Activated CD4-positive, alpha-beta T cell treated with anti-CD3 and anti-CD28 coated beads for 4 hours (primary cell): ENCODE measurements at places on chromosomes 1 and 21.
A peak's percentile ranks its signal among the peaks of the same experiment; 100 is the strongest.

GRCh38 chr1:58390091-58390490 is 156.4 kb downstream of the OMA1 start:
- DNase-seq = no peak

DNA sequence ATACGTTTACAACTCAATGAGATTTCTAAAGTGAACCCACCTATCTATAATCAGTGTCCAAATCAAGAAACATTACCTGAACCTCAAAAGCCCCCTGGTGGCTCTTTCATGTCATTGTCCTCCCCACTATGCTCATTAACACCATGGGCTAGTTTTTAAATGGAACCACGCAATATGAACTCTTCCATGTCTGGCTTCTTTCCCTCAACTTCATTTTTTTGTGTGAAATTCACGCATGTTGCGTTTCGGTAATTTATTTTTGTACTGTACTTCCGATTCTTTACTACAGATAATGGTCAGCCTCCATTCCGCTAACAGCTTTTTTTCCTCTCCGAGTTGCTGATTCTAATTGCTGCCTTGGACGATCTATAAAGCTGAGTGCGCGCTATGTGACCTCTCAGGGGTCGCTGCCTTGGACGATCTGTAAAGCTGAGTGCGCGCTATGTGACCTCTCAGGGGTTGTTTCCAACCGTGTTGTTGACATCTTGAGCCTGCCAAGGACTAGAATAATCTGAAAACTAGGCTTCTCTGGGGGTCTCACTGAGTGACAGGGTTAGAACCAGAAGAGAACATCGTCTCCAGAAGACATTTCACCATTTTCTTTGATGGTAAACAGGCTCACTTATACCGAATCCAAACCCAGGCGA is 1.1 kb upstream of the CACYBP start:
- DNase-seq = peak; percentile 46

DNA sequence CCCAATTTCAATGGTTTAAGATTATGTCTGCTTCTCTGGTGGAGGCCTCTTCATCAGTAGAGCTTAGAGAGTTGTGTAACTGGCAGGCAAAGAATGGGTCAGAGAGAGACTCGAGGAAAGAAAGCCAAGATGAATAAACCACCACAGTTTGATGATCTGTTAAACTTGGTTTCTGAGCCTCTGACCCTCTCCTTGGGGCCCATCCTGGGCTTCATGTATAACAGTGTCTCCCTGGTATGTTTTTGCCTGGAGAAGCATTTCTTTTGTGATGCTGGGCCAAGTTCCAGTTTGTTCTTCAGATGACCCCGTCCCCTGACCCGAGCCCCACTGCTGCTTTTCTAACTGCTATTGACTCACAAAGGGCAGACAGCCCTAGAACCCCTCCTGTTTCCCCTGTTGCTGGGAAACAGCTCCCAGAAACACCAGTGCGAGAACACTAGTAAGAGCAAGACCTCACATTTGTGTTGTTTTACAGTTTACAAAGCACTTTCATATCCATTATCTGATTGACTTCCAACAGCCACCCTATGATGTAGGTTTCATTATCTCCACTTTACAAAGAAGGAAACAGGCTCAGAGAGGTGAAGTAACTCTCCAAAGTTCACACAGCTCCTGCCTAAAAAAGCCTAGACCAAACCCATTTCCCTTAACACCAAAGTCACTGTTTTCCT is 9.0 kb downstream of the CD2 start:
- DNase-seq = no peak

DNA sequence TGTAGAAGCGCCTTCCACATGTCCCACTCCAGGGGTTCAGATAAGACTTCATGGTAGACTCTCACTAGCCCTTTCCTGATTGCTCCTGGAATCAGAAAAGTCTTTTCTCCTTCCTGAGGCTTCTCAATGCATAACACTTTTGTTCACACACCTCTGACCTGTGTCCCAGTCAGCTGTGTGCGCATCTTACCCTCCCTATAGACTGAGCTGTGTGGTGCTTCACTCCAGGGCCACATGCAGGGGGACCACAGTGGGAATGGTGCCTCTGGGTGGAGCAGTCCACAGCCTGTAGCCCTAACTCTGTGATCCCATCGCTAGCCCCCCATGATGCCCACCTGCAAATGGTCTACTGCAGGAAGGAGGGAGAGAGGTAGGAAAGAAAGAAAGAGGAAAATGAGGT is 84.0 kb upstream of the TLR5 start:
- no peak for DNase-seq

- no peak for DNase-seq
These were observed 15.2 kb downstream of the ADSS2 start for GRCh38 chr1:244436336-244437085.

DNA sequence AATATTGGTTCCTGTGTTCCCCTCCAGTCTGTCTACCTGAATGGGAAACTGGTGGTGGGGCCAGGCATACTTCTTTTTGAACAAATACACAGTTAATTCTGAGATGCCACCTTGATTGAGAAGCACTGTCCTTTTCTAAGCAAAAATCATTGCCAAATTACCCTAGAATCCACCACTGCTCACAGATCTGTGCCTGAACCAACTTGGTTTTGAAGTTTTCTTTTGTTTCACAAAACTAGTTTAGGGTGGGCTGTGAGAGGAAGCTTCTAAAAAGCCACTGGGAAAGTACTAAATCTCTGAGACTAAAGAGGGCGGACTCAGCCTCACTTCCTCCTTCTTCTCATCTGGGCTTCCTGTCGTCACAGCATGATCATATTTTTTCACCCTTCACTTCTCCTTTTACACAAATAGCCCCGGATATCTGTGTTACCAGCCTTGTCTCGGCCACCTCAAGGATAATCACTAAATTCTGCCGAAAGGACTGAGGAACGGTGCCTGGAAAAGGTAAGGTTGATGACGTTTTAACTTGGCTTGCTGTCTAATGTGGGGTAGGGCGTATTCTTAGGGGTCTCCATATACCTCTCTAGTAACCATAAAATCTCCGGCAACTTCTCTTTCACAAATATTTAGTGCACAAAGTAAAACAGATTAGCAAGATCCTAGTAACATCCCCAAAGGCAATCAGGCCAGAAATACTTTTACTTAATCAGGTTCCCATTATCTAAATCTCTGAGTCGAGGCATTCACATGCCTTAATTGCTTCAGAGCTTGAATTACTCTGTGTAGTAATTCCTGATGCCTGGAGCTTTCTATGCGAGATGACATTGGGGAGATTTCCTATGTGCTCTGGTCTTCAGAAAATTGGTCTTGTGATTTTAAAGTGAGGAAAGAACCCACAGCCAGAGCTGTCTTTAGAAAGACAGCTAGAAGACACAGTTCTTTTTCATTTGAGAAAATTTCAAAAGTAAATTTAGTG is at the start of gene CD53:
CD53 (plus strand) TSS at position 404 of the 976 bp plus-strand sequence. CDS start 18,261 bp downstream, outside the sequence.
- peak; percentile 50 for DNase-seq

GRCh38 chr1:230824919-230825721 is 43.2 kb downstream of the C1orf198 start:
- DNase-seq = no peak
